ENCODE measurements at places on chromosomes 3 and 15. TPM values are rescaled to one million over a fixed set of nuclear protein-coding genes. Genes with fewer than 3 reads are reported as not detected.

- H3K4me3 ChIP-seq = peak within 1 kb of the TSS; percentile 79
- peaks cover 75% of the 10 kb centered on the region for H3K27me3 ChIP-seq
- H3K36me3 ChIP-seq = no peaks in the 10 kb centered on the region
- peak within 1 kb of the TSS; percentile 19 for H3K27ac ChIP-seq
- peak; percentile 90 for DNase-seq
Measured at GRCh38 chr3:190862209-190863118, at the start of gene GMNC. Gene GMNC, minus strand, starts transcription at chr3:190862694. Its CDS starts 79 bp downstream, at chr3:190862615.

GRCh38 chr3:29649815-29650547 lies 369.1 kb downstream of the RBMS3 start:
- H3K4me1 ChIP-seq = peaks cover 48% of the 10 kb centered on the region
- no peaks in the 10 kb centered on the region for H3K36me3 ChIP-seq
- H3K27ac ChIP-seq = peak overlapping the region; percentile 93
- H3K27me3 ChIP-seq = no peaks in the 10 kb centered on the region
- no peak for DNase-seq

Gene GADL1
- total RNA-seq = not detected

Gene PLAAT1
- not detected for total RNA-seq

GRCh38 chr3:12509466-12509865 lies 25.2 kb downstream of the TSEN2 start:
- H3K4me1 ChIP-seq = peaks cover 38% of the 10 kb centered on the region
- no peak overlapping the region for H3K4me3 ChIP-seq
- no peaks in the 10 kb centered on the region for H3K27me3 ChIP-seq
- no peak for DNase-seq
- peaks cover 12% of the 10 kb centered on the region for H3K36me3 ChIP-seq

Gene SLC2A2
- not detected for total RNA-seq

DNA sequence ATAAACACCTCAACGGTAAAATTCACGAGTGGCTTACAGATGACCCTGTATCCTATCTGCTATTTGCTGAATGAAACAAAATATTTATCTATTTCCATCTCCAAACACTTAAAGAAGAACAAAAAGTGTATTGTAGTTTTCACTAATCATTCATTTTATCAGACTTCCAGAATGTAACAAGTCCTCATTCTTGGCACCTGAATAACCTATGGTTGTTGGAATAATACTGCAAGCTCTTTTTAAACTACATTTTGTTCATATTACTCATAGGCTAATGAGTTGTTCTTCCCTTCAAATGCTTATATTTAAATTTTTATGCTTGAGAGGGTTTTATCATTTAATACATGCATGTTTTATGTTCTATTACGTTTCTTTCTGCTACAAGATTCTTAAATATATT lies 1434.1 kb downstream of the SI start:
- H3K4me1 ChIP-seq = no peaks in the 10 kb centered on the region
- H3K4me3 ChIP-seq = no peak overlapping the region
- H3K27me3 ChIP-seq = no peaks in the 10 kb centered on the region
- no peak overlapping the region for H3K27ac ChIP-seq
- H3K36me3 ChIP-seq = no peaks in the 10 kb centered on the region

Measured in osteocyte (in vitro differentiated cells).